ENCODE measurements at places on chromosomes 12 and 14.

DNA sequence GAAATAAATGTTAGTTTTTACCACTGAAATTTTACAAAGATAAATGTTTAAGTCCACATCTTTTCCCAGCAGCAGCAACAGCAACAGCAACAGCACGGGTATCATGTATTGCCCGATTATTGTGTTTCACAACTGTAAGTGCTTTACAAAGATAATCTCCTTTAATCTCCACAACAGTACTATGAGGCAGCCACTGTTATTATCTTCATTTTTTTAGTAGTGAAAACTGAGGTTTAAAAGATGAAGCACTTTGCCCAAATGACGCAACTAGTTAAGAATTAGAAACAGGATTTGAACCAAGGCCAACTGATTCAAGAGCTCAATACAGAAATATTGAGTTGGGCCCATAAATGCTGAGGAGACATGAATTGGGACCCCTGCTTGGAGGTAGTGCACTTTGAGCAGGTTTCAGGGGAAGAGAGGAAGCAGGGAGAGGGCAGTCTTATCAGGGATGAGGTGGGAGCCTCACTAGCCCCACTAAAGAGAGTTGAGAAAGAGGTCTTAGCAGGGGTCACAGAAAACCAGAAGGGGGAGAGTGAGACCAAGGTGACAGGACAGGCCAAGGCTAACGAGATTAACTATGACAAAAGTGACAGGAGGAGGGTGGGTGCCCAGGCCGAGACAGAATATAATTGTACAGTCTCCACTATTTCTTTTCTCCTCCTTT, 15.3 kb downstream of the KRT2 start:
- no peak for DNase-seq

GRCh38 chr14:43369710-43370564, 1137.1 kb downstream of the FSCB start:
- no peak for DNase-seq

DNA sequence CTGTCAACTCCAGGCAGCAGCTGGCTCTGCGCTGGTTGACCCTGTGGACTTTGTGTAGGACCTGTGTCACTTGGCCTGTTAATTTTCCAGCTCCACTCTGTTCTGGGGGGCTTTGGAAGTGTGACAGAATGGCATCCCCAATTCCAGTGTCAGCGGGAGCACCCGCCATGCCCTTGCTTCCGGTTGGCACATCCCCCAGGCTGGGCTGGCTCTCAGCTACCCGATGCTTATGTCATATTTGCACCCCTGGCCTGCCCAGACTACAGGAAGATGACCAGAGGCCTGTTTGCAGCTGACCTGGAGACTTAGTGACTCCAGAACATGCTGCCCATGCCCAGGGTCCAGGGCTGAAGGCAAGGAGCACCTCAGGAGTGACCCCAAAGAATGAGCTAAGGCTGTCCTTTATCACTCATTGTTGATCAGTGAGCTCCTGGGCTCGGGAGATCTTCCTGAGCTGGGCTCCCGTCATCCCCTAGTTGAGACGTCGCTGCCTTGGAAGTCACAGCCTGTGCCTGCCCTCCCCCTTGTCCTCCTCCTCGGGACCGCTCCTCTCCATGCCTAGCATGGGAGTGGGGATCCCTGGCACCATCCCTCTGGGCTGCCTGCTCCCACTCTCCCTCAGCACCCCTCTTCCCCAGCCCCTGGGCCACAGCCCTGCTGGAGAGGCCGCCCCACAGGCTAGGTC, 163.4 kb upstream of the RTL1 start:
- DNase-seq: no peak

- DNase-seq: no peak
Measured at GRCh38 chr14:78022059-78022458, 148.1 kb upstream of the NRXN3 start.

DNA sequence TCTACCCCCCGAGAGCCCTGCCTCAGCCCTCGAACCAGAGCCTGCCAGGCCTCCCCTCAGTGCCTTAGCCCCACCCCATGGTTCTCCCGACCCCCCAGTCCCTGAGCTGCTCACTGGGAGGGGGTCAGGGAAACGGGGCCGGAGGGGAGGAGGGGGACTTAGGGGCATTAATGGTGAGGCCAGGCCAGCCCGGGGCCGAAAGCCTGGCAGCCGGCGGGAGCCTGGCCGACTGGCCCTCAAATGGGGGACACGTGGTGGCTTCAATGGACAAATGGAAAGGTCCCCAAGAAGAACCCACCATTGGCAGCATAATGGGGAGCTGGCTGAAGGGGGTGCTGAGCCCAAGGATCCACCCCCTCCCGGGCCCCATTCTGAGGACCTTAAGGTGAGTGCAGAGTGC, 5.6 kb downstream of the MBD6 start:
- DNase-seq: no peak

- DNase-seq: no peak
Measured at GRCh38 chr12:30975581-30975980, 49.0 kb downstream of the TSPAN11 start.

DNA sequence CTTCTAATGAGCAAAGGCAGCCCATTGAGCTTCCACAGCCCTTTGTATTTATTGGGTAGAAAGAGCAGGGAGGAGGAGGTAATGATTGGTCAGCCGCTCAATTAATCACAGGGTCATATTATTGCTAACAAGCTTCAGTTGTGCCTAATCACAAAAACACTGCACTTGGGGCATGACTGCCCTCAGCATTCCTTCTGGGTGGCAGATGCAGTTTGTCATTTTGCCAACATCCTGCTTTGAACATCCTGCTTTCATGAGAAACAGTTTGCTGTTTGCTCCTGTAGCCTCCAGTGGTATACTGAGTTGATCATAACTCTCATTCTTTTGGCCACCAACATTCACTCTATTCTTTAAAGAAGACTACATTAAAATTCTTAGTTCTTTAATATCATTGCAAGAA, 462.9 kb upstream of the MIS18BP1 start:
- DNase-seq: no peak

DNA sequence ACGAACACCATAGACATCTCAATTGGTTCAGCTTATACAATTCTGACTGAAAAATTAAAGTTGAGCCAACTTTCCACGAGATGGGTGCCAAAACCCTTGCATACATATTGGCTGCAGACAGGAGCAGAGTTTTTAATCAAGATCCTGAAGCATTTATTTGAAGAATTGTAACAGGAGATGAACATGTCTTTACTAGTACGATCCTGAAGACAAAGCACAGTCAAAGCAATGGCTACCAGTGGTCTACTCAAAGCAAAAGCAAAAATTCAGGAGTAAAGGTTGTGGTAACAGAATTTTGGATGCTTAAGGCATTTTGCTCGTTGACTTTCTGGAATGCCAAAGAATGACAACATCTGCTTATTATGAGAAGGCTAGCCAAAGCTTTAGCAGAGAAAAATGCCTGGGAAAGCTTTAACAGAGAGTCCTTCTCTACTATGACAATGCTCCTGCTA, 20.7 kb downstream of the ZDHHC17 start:
- DNase-seq: no peak

DNA sequence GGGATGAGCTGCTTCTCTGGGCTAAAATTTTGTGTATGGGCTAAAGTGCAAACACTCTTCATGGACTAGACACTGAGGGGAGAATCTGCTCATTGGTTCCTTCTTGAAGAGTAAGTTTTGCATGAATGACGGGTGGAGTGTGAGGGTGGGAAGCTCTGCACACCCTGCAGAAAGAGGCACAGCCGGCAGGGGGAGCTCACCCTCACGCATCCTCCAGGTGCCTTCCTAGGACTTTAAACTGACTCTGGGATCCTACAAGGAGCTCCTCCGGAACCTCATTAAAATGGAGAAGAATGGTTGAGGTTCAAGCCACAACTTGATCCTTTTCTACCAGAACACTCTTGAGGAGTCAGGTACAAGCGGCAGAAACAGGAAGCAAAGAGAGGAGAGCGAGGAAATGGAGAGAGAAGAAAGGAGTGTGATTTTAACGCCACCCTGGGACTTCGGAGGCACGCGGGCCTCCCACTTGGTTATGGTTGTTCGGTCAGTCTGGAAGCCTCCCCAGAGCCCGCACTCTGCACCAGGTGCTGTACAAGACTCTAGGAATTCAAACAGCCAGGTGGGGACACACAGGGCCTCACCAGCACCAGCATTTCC, 87.5 kb downstream of the SETD3 start:
- DNase-seq: no peak

DNA sequence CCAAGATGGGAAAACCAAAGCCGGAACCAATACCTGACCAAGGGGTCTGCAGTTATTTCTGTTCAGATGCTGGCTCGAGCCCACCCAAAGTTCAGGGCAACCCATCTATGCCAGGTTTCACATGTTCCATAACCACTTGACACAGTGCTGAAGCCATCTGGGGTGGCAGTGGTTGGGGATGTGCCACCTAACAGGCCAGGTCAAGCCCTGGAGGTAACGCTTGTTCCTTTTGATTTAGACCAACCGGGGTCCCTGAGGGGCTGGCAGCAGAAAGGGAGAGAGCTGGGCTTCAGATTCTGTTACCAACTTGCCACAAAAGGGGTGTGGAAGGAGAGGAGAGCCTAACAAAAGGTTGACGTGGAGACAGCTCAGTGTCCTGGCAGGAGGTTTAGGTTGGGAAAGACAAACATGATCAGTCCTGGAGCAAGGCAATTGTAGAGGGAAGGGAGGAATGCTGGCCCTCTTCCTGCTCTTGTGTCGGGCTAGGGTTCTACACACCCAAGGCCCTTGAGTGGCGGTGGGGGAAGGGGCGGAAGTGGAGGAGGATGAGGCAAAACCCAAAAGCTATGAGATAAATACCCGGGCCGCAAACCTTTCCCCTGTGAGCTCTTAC, 31.9 kb downstream of the CACNA2D4 start:
- DNase-seq: no peak

DNA sequence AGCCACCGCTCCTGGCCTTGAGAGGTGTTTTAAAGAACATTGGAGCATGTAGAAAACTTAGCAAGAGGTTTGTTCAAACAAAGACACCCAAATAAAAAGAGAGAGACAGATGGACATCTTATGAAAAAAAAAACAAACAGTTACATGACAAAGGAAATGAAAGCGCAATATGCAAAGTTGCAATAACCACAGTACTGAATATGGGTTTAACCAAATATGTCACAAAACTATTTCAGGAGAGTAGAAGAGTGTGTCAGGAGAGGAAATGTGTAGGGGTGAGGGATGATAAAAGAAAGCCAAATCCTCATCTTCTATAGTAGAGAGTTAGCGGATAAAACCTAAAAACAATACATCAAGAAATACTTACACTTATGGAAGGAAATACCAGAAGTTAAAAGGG, 98.4 kb downstream of the GTF2A1 start:
- peak; percentile 15 for DNase-seq

DNA sequence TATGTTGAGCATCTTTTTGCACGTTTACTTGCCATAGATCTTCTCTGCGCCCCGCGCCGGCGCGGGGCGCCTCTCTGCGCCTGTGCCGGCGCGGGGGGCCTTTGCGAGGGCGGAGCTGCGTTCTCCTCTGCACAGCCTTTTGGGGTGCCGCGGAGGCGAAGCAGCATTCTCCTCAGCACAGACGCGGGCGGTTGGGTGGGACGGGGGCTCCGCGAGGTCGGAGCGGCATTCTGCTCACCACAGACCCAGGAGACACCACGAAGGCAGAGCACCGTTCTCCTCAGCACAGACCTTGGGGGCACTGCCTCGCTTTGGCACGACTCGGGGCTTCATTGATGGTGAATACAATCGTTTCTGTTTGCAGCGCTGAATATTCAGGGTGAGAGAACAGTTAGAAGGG, 28.5 kb upstream of the ANHX start:
- DNase-seq: no peak

All from SIG-M5 (cell line).